Muscle of back (tissue), 13 donors: ENCODE measurements at places on chromosomes 4 and X.

- DNase-seq, result no peak
Observed at GRCh38 chr4:152094970-152095700, 334.3 kb upstream of the GATB start.

DNA sequence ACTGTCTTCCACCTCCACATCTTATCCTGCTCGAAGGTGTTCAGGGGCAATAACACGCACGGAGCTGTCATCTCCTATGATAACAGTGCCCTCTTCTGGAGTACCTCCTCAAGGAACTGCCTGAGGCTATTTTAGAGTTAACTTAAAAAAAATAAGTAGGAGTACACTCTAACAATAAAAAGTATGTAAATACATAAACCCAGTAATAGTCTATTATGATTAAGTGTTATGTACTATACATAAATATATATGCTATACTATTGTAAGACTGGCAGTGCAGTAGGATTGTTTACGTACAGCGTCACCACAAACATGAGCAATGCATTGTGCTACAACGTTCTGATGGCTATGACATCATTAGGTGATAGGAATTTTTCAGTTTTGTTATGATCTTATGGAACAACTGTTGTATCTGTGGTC lies 34.5 kb upstream of the TLR2 start:
- no peak for DNase-seq

GRCh38 chr4:6278801-6279197 lies 9.1 kb downstream of the WFS1 start:
- DNase-seq, result no peak

GRCh38 chr4:1058198-1058996 lies 47.0 kb downstream of the FGFRL1 start:
- no peak for DNase-seq

- peak; percentile 12 for DNase-seq
Observed at GRCh38 chr4:72953571-72953970, 115.9 kb downstream of the COX18 start.

DNA sequence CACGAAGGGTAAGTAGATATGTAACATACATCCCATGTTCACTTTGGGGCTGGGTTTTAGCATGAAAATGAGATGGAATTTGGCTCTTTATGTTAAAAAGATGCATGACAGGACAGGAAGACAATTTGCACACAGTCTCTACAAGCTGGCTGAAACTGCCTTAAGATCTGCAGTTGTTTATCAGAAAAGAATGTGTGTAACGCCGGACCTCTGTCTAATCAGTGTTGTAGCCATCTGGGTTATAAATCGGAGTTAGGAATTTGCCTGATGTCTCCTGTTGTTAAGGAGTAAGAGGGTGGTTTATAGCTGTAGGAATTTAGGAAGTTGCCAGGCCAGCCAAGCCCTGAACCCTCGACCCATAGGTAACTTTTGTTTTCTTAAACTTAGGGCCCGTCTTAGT lies 562.9 kb upstream of the FAT1 start:
- no peak for DNase-seq

DNA sequence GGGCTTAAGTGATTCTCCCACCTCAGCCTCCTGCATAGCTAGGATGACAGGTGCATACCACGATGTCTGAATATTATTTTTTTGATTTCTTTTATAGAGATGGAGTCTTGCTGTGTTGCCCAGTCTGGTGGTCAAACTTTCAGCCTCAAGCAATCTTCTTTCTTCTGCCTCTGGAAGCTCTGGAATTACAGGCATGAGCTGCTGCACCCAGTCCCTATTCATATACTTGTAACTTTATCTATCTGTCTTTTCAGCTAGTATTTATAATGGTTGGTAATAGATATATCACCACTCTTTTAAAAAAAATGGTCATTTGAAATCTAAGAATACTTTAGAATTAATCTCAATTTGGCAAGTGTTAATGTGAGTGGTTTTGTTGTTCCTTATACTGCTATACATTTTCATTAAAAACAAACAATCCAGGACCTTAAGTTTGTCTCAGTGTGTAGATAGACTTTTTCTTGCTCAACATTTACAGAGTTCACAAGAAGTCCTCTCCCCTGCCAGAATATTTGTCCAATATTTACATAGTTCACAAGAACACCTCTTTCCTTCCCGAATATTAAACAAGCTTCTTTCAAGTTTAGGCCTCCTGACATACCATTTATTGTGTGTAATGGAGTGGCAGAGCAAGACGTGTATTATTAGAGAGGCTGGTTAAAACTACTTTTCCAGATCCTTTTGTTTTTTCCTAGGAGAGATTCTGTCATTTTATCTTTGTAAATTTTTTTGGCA lies 1197.4 kb upstream of the ADGRL3 start:
- peak; percentile 13 for DNase-seq

DNA sequence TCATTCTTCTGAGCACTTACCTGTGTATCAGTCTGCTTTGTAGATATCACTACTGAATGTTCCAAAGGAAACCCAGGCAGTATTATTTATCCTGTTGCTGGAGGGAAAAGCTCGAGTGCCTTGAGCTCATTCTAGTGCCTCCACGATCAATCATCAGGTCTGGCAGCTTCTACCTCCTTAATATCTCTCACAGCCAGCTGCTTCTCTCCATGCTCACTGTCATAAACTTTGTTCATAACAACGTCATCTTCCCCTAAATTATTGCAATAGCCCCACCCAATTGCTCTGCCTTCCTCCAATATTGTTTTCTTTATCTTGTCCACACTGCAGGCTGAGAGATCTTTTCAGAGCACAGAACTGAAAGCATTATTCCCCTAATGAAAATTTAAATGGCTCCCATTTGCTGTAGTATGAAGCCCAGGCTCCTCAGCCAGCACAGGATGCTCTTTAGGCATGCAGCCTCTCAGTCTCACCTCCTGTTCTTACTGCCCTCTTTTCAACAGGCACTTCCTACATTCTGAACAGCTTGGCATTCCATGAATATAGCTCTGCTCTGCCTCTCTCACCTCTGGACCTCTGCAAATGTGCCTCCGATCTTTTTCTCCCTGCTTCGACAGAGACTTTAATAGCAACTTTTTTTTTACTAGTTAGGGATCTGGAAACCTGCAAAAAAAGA lies 504.2 kb upstream of the IGFBP7 start:
- DNase-seq, result no peak

DNA sequence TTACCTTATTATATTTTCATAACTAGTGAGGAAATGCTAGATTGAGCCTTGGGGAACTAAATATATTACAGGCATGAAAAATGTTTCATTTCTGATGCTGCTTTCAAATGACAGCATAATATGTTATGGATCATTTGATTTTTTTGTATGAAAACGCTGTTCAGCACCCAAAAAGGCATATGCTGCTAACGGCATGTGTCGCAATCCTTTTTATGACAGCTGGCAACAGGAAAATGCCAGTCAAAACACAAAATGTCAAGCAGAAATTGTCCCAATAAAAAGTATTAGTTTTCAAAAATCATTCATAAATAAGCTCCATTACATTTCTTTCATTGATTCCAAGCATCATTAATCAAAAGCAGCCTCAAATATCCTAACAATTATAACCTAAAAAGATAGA lies 1244.5 kb downstream of the PCDH7 start:
- no peak for DNase-seq

GRCh38 chr4:159150396-159150795 lies 47.5 kb downstream of the RAPGEF2 start:
- DNase-seq, result no peak

- peak; percentile 71 for DNase-seq
Observed at GRCh38 chr4:123418351-123418931, 21.8 kb downstream of the SPRY1 start.

DNA sequence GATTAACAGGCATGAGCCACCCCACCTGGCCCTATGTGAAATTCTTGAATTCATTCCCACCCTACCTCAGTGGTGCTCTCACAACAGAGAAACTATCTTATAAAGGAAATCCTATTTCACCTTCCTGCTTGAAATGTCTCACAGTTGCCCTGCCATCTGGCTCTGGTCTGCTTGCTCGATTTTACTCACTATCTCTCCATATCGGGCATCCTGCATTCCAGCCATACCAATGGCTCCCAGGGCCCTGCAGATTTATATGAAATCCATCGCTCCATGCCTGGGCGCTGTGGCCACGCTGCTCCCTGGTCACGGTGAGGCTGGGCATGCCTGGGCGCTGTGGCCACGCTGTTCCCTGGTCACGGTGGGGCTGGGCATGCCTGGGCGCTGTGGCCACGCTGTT lies 15.8 kb downstream of the SORBS2 start:
- no peak for DNase-seq

- no peak for DNase-seq
Observed at GRCh38 chr4:87209182-87209581, 11.2 kb downstream of the KLHL8 start.

DNA sequence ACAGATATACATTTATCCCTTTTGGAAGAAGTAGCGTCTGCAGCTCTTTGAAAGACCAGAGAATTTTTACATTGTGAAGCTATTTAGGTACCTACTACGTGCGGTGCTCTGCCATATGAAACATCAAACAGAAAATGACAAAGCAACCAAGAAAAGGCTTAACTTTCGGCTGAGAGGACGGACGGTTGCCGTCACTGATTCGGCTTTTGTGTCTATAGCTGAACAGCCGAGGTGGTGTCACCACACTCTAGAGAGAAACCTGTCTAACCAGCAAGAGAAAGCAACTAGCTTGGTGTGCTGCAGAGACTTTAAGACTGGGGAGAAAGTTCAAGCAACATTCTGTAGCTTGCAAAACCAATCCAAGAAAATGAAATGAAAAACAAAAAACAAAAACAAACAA lies 145.5 kb downstream of the SHOX start:
- no peak for DNase-seq

DNA sequence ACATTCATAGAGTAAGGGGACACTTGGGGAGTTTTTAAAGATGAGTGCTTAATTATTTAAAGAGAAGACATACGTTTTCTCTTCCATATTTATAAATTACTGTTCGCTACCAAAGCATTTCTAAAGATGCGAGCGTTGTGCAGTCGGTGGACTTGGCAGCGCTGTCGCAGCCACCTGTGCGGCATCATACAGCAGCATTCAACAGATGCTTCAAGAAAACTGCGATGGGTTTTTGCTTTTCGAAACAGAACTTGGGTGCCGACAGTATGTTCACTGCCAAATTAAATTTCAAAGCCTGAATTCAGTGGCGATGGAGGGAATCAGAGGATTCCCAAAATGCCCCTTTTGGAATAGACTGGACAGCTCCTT lies 1.6 kb upstream of the HTR2C start:
- no peak for DNase-seq

DNA sequence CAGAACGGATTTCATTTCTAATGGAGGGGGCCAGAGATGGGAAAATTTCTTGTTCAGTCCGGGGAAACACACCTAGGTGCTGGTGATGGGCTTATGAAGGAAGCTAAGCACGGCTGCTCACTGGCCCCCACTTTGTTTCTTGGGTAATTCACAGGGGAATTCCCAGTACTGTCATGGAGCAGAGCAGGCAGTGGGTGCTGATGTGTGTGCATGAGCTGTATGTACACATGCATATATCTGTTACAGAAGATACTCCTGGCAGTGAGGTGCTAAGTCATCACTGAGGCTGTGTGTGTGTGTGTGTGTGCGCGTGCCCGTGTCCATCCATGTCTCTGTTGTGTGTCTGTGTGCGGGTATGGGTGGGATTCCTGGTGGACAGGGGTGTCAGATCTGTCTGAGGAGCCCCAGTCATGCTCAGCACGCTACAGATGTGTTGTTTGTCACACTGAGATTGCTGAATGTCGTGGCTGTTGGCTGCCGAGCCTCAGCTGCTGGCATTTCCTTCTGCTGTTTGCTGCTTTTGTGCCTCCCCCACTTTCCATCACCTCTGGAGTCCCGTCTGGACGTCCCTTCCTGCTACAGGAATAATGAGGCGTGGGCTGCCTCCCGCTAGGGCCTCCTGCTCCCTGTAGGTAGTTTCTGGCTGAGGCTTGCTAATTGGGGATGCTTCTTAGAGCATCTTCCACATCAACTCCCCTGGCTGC lies 53.3 kb downstream of the JADE1 start:
- no peak for DNase-seq

GRCh38 chr4:17797808-17798207 lies 12.7 kb downstream of the DCAF16 start:
- DNase-seq, result no peak

- peak; percentile 21 for DNase-seq
Observed at GRCh38 chr4:75429208-75429607, 85.0 kb downstream of the RCHY1 start.

GRCh38 chr4:173879509-173879908 lies 349.5 kb upstream of the HAND2 start:
- DNase-seq, result no peak

- DNase-seq, result no peak
Observed at GRCh38 chrX:129779747-129780146, at the start of gene SASH3. Gene SASH3, plus strand, starts transcription at chrX:129779949. Its CDS starts 149 bp downstream, at chrX:129780098.

- no peak for DNase-seq
Observed at GRCh38 chr4:14807856-14808255, 194.4 kb upstream of the CPEB2 start.

DNA sequence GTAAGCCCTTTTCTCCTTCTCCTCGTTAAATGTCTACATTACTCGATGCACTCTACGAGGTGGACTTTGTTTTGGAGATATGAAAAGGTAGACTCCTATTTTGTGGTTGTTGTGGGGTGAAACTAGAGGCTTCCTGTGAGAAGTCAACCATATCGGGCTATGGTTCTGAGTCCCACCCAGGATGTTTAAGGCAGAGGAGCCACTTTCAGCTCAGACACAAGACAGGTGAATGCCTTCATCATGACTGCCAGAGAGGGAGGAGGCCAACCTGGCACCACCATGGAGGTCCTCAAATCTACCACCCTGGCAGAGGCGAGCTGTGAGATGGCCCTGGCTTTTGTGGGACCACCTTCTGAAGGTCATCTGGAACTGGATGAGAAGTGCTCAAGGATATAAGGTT lies 154.4 kb upstream of the KLF3 start:
- no peak for DNase-seq

DNA sequence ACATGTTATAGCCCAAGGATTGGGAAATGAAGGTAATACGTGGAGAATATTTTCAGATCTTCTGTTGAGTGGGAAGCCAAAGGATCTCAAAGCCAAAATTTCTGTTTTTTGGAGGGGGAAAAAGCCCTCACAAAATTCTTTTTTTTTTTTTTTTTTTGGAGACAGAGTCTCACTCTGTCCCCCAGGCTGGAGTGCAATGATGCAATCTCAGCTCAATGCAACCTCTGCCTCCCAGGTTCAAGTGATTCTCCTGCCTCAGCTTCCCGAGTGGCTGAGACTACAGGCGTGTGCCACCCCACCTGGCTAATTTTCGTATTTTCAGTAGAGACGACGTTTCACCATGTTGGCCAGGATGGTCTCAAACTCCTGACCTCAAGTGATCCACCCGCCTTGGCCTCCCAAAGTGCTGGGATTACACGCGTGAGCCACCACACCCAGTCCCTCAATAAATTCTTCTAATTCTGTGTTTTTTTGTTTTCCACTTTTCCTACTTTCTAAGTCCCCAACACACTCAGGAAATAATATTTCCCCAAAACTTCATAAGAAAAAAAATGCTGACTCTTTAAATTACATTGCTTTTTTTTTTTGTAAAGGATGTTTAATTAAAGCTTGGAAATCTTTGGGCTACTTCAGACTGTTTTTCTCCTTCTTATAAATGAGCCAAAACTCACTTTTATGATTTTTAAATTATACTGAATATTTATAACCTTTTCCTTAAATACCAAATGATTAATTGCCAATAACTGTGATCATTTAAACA lies 51.6 kb downstream of the RPS3A start:
- DNase-seq, result no peak

GRCh38 chr4:65007841-65008439 lies 598.7 kb upstream of the TECRL start:
- peak; percentile 2 for DNase-seq
